ENCODE measurements at places on chromosomes 7 and 10.

- DNase-seq, result no peak
Measured at GRCh38 chr7:114835861-114836260, 86.0 kb upstream of the MDFIC start.

GRCh38 chr10:30098629-30099028, 39.2 kb upstream of the JCAD start:
- peak; percentile 93 for DNase-seq

DNA sequence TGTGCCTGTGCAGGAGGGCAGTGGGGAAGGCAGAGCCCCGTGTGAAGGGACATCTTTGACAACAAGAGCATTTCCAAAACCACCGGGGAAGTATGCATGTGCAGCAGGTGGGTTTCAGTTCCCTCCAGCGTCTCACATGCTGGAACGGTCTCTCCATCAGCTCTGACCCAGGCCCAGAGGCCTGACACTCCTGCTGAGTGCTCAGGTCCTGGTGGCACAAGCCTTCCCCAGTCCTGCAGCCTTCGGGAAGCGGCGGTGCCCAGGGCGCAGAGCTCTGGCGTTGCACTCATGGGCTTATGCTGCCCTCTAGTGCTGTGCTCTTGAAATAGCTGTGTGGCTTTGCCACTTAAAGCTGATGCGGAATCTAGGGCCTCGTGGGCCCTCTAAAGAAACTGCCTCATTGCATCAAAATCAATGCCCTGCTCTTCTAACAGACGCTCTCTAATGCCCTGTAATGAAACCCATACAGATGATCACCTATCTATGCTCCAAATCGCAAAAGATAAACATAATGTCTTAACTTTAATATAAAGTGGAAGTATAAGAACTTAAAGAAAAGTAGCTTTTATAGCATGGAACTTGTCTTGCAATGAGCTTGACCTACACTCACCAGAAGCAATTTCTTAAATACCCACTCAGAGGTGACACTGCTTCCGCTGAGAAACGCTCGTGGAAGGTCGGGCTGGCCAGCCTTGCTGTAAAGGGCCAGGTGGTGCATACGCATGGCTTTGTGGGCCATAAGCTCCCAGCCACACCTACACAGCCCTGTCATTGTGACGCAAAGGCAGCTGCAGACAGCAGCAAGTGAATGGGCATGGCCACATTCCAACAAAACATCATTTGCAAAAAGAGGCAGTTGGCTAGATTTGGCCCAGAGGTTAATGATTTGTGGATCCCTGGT, 38.6 kb downstream of the CLRN3 start:
- DNase-seq, result peak; percentile 9

- no peak for DNase-seq
Measured at GRCh38 chr10:21413268-21413667, 112.2 kb downstream of the SKIDA1 start.

- no peak for DNase-seq
Measured at GRCh38 chr7:88758381-88759229, 895 bp upstream of the ZNF804B start.

- no peak for DNase-seq
Measured at GRCh38 chr10:127267442-127267841, 71.1 kb upstream of the INSYN2A start.

DNA sequence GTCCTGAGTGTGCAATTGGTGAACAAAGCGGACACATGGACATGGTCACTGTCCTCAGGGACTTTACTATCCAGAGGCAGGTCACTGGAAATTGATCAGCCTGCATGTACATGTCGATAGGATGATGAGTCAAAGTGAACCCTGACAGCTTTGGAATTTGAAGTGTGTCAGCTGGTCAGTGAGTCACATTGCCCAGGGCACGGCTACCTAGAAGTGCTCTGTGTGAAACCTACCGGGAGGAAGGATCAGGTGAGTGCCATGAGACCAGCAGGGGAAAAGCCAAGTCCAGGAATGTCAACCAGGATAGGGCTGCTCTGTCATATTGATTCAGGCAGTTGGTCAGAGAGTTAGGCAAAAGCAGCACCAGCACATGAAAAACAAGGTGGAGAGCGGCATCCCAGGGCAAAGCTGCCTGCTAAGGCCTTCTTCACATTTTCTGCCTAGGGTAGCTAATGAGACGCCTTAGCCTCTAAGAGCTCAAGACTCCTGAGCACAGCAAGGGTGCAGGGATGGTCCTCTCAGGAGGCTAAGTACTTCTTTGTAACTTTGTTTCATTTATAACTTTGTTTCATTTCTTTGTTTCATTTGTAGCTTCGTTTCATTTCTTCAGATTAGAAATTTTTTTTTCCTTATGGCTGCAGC, 19.4 kb upstream of the PDCD4 start:
- DNase-seq, result no peak

GRCh38 chr7:72308986-72309385, 103.2 kb downstream of the CALN1 start:
- DNase-seq, result no peak

DNA sequence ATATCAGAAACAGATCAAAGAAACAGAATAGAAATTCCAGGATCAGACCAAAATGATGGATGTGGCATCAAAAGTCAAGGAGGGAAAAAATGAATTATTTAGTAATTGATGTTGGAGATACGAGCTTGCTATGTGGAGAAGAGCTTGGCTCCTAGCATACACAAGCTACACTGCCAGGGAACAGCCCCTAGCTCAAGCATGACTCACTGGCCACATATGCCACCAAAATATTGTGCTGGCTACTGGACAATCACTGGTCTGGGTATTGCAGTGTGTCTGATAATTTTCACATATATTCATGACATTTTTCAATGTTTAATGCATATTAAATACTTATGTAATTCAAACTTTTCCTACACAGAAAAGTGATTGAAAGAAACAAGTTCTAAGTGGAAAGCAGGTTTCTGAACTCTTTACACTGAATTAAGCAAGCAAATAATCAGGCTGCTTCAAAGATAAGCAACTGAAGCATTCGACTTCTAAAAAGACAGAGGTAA, 59.3 kb downstream of the OAT start:
- DNase-seq, result no peak

DNA sequence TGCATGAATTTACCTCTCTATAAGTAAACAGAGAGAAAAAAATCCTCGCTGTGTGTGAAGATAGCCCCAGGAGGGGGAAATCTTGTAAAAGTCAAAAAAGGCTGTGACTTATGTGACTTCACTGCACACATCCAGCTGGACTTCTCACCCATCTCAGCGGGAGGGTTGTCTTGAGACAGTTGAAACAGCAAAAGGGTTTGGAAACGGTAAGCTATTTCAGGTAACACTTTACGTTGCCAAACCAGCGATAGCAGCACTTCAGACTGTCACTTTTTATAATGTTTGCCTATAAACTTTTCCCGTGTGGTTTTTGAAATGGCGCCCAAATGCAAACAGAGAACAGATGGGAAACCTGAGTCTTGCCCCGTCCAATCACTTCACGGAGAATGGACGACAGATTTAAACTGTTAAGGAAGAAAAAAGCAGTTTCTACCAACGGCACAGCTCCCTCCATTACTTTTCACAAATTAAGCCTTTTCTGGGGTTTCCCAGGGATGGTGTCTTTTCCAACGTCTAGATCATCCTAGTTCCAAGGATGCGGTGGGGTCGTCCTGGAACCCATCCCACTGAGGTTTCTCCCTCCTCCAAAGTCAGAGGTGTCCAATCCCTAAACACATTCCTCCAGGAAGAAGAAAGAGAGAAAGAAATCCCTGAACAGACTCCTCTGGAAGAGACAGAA, 25.2 kb downstream of the FGFR2 start:
- DNase-seq, result no peak

DNA sequence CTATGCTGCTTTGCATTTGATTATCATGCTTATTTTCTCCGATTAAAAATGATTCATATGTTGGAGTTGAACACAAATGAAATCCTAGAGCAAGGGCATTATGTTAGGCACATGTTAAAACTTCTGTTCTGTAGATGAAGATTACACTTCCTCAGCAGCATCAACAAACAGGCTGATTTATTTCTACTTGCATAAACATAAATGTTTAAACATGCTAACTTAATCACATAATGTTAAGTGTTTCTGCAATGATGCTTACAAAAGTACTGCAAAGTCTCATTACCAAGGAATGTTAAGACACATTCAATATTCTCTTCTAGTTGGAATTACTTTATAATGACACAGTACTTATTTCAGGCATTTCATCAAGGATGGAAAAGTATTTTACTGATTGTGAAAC, 770.8 kb downstream of the ANKRD7 start:
- no peak for DNase-seq

- DNase-seq, result no peak
Measured at GRCh38 chr7:137657476-137658189, 189.1 kb downstream of the DGKI start.
